ENCODE measurements at places on chromosomes 7 and 10.

GRCh38 chr7:50346545-50347497 is 42.3 kb downstream of the IKZF1 start:
- no peak for DNase-seq

DNA sequence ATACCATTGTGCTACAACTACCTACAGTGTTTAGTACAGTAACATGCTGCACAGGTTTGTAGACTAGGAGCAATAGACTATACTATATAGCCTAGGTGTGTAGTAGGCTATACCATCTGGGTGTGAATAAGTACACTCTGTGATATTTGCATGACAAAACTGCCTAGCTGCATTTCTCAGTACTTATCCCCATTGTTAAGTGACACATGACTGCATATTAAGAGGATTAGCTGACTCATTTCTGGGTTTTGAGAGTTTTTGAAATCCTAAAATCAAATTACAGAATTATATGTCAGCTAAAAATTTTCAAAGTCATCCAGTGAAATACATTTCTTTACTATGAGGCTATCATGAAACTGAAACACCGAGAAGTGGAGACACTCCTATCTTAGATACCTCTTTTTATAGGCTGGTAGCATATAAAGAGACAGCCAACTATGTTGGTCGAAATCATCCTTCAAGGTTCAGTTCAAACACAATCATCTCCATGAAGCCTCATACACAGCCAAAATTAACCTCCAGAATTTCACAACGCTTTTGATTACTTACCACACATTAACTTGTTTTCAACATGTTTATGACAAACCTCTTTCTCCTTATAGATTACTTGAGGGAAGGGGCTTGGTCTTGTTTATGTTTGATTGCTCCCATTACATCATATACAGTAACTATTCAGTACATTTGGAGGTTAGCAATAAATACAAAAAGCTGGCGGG is 89.8 kb upstream of the ANK3 start:
- DNase-seq: no peak

DNA sequence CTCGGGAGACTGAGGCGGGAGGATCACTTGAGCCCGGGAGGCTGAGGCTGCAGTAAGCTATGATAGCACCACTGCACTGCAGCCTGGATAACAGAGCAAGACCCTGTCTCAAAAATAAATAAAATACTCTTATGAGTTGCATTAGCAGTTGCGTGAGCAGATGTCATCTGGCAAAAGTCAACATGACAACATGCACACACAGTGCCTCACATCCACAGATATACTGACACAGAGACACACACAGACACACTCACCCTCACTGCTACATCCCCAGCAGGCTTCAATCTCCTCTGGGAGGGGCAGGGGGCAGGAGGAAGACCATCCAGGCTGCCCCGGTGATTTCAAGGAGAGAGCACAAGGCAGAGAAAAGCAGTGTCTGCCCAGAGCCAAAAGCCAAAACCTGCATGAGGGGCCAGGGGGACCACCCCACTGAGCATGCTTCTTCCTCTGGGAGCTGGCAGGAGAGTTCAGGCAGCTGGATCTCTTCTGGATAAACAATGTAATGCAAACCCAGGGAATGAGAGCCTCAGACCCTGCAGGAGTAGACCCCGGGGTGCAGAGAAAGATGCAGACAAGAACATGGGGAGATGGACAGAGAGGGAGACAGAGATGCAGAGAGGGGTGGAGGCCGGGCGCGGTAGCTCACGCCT is 9.6 kb upstream of the ELN start:
- no peak for DNase-seq

GRCh38 chr10:130998642-130999041 is 312.9 kb downstream of the TCERG1L start:
- no peak for DNase-seq

DNA sequence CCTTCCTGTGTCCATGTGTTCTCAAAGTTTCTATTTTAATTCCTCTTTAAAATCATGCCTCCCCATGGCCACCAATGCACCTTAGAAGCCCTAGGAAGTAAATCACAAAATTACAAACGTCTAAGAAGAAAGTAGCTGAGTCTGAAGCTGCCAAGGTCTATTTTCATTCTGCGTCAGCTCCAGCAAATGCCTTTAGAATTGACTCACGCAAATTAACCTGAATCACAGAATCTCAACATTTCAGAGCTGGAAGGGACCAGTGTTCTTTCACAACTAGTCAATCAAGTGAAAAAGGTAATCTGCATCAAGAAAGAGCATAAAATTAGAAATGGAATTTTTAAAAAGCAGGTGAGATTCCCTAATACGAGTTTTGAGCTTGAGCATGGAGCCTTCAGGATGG is 1017.6 kb downstream of the SORCS3 start:
- no peak for DNase-seq

Measured in dorsolateral prefrontal cortex (tissue), 122 donors.